CD4-positive, alpha-beta T cell treated with Interleukin-15 for 1 hour (primary cell): ENCODE measurements at places on chromosomes 2 and 18.

GRCh38 chr2:108564510-108564909, 30.2 kb downstream of the LIMS1 start:
- no peak for DNase-seq

GRCh38 chr2:37599688-37600525, 71.5 kb downstream of the CDC42EP3 start:
- DNase-seq, result peak; percentile 79

GRCh38 chr2:143158551-143159485, 29.6 kb downstream of the ARHGAP15 start:
- no peak for DNase-seq

DNA sequence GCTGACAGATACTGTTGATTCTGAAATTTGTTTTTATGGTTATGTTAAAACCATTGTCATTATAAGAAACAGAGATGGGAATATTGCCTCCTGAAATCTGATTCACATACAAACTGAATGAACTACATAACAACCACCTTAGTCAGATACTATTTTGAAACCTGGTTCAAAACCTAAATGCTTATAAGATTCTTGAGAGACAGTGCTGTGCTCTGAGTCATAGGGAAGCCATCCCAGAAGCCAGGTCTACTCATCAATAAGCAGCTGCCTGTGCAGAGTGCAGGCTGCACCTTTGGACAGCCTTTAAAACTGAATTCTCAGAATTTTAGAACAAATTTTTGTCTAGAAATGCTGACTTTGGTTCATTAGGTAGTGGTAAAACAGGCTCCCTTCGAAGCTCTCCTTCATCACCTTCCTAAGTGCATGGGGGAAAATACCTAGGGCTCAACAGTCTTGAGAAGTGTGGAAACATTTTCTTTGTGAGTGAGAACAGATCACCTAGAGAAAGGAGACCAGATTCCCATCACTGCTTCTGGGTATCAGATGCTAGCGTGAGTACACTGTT, at the start of gene SERPINB7:
Gene SERPINB7, plus strand, starts transcription at position 253 of the 565 bp plus-strand sequence. CDS start 6,955 bp downstream, outside the sequence.
- DNase-seq, result no peak

DNA sequence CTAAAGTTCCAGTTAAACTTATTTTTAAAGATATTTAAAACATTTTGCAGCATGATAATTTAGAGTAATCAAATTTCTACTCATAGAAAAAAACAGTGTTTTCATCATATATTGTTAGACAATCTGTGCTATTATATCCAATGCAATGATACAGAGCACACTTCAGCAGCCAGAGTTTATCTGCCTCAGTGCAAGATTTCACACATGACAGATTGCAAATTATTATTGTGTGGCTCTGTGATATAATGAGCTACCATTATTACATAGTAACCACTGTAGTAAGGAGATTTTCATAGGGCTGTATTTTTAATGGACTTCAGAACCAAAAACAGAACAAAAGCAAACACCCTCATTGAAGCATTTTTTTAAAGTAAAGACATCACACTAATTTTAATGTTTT, 762.4 kb downstream of the DSC3 start:
- no peak for DNase-seq

- no peak for DNase-seq
These were observed 316.2 kb upstream of the MGAT5 start for GRCh38 chr2:133937669-133938068.

DNA sequence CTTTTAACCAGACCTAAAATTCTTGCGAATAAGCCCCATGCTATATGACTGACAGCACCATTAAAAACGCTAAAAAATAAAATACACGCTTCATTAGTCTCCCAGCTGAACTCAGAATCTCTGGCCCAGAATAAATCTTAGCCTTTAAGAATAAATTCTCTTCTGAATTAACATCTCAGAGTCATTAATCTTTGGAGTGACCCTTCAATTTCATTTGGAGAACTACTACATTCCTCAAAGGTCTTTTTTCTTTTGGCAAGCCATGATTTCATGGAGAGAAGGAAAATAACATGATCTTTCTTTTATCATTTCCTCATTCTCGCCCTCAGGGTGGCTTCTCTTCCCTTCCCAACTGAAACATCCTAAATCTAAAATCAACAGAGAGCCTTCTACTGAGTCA, 259.0 kb downstream of the AFF3 start:
- no peak for DNase-seq

- no peak for DNase-seq
These were observed 24.0 kb downstream of the MYO7B start for GRCh38 chr2:127559454-127559853.

DNA sequence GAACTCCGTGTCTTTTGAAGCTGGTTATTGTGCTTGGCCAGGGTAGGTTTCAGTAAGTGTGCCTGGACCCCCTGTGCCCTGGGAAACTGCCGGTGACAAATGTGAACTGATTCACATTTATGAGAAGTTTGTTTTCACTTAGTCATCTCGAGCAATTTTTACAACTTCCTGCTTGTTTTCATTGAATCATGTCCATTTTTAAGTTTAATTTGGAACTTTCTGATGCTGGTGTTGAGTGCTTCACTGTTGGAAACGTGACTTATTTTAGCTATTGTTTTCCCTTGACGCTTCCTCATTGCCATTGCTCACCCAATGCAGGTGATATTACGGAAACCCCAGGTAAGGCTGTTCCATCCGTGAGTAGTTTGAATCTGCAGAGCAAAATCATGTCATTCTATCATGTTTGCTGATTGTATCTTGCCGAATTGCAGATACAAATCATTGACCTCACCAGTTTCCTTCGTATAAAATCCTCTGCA, 97.2 kb downstream of the RTN4 start:
- DNase-seq, result no peak

- no peak for DNase-seq
These were observed 61.9 kb downstream of the GREB1L start for GRCh38 chr18:21303895-21304294.

GRCh38 chr18:28559511-28559910, 382.6 kb upstream of the CDH2 start:
- no peak for DNase-seq

GRCh38 chr18:46035696-46036680, 36.1 kb downstream of the PSTPIP2 start:
- no peak for DNase-seq

- DNase-seq, result no peak
These were observed 138.8 kb upstream of the CTAGE1 start for GRCh38 chr18:22556222-22557167.

GRCh38 chr18:30175061-30175574, 867.4 kb downstream of the DSC3 start:
- no peak for DNase-seq

DNA sequence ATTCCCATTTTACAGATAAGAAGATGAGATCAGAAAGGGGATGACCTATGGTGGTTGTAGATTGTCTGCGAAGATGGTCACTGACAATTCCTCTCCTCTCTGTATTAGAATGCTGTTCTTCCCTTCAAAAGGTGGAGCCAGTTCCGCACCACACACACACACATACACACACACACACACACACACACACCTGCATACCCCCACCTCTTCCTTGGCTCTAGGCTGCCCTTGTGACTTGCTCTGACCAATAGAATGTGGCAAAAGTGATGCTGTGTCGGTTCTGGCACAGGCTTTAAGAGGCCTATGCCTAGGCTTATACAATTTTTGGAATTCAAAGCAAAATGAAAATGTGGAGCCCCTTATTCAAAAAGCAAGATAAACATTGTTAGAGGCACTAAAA, 88.0 kb downstream of the ZFP36L2 start:
- DNase-seq, result no peak

- no peak for DNase-seq
These were observed at the start of gene CAVIN2 for GRCh38 chr2:191846515-191847476. Gene CAVIN2, minus strand, starts transcription at chr2:191847088. Its CDS starts 163 bp downstream, at chr2:191846925.

GRCh38 chr2:119485336-119486110, 38.8 kb downstream of the SCTR start:
- no peak for DNase-seq

DNA sequence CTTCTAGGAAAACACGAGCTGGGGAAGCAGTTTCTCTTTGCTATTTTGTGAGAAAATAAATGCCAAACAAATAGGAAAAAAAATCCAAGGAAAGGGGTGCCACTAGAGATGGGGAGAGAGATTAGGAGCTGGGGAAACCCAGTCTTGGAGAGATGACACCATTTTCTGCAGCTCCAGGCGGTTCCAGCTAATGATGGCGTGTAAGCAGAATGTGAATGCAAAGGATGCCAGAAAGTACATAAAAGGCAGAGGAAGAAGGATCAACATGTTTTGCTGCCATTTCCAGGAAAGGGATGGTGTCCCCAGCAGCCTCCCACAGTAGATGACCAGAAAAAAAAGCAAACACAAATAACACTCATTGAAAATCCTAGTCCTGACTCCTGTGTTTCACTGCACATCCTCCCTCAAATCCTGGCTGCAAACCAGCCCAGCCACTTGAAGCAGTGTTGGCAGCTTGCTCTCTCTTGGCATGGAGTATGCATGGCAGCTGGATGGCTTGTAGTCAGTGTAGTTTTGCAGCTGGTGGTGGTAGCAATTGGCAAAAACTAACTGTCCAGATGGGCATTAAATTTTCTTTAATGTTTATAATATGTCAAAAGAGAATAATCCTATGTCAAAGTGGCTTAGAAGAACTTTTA, 93.6 kb downstream of the FTCDNL1 start:
- DNase-seq, result no peak

- DNase-seq, result no peak
These were observed 76.7 kb downstream of the MRPS9 start for GRCh38 chr2:105114551-105114950.

DNA sequence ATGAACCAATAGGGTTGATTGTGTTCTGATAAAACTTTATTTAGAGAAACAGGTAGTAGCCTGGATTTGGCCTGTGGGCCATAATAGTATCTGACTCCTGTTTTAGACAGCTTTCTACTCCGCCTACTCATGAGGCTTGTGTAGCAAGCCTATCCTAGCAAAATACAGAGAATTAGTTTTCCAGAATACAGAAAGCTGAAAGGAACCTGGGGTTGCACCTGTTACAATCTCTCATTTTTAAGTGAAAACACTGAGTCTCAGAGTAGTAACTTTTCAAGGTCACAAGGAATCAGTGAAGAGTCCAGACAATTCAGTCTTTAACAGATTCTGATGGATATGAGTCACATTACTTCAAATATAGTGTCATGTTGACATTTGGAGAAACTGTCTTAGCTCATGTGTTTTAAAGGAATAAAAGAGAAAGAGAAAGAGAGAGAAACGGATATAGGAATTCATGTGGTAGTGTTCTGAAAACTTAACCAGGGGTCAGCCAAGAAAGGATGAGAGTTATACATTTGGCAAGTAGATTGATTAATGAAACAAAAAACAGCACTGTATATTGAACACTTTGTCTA, 17.0 kb downstream of the ARHGAP28 start:
- DNase-seq, result no peak

GRCh38 chr18:63169853-63170252, 149.7 kb downstream of the BCL2 start:
- DNase-seq, result no peak

DNA sequence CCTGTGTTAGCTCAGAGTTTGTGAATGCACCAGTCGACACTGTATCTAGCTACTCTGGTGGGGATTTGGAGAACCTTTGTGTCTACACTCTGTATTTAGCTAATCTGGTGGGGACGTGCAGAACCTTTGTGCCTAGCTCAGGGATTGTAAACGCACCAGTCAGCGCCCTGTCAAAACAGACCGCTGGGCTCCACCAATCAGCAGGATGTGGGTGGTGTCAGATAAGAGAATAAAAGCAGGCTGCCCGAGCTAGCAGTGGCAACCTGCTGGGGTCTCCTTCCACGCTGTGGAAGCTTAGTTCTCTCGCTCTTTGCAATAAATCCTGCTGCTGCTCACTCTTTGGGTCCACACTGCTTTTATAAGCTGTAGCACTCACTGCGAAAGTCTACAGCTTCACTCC, 324.2 kb downstream of the RAD51AP2 start:
- no peak for DNase-seq

GRCh38 chr2:68849579-68850030, 21.6 kb downstream of the BMP10 start:
- no peak for DNase-seq

DNA sequence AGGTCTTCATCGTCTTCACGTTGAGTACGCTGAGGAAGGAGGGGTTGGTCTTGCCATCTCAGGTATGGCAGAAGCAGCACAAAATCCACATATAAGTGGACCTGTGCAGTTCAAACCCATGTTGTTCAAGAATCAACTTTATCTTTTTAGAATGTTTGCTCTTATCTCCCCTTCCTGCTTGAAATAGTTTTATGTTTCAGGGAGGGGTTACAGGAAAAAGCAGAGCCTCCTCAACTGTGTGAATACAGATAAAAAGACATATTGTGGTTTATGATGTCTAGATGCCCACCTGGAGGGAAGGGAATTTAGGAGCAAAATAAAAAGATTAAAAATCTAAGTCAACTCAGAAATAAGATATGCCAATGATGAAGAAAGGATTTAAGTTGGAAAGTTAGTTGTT, 75.9 kb downstream of the VRK2 start:
- no peak for DNase-seq

DNA sequence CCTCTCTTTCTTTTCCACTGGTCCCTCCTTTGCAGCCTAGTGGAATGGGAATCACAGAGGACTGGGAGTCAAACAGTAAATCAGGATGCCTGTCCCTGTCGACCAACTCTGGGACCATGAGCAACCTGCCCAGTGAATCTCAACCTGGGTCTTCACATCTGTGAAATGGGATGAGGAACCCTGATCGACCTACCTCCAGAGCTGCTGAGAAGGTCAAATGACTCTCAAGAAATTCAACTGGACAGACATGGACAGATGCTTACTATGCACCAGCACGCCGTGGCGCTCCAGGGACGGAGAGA, 73.3 kb upstream of the TAF1B start:
- DNase-seq, result no peak

DNA sequence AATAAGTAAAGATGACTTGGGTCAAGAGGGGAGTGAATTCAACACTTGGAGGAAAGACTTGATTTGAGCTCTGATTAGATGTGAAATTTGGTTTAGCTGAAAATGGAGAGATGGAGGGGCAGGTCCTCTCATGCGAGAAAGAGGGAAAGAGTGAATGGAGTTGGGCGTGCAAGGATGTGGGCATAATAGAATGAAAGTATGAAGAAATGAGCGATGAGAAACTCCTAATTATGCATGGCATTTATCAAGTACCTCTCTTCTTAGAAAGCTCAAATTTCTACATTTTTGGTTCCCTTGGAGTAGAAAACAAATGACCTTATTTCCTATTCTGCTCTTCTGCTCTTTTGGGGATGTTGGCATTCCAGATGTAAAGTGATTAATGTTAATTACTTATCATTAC, 161.5 kb downstream of the PHLPP1 start:
- no peak for DNase-seq
